Activated CD4-positive, alpha-beta T cell treated with anti-CD3 and anti-CD28 coated beads for 1 hour (primary cell): ENCODE measurements at places on chromosomes 1 and 21.
A peak's percentile ranks its signal among the peaks of the same experiment; 100 is the strongest.

- no peak for DNase-seq
Observed at GRCh38 chr1:9371391-9371935, 78.8 kb downstream of the SPSB1 start.

DNA sequence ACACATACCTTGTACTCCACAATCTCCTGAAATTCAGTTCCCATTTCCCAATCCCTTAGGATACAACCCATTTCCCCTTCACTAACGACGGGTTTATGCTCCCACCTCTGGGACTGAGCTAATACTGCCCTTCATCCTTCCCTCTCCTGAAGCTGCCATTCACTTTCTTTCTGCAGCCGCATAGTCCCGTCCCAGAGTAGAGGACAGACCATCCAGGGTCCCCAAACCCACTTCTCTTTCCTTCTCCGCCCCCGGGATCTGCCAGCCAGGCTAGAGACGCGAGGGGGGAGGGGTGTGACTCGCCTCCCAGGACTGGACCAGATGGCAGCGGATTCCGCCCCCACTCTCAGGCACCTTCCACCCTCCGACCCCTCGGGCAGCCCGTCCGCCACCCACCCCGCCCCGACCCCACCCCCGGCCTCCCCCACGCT is 679 bp downstream of the ABL2 start:
- DNase-seq, result no peak

- DNase-seq, result no peak
Observed at GRCh38 chr21:41726970-41727783, 39.7 kb downstream of the RIPK4 start.

- DNase-seq, result no peak
Observed at GRCh38 chr21:43868461-43868860, 3.4 kb downstream of the AGPAT3 start.

DNA sequence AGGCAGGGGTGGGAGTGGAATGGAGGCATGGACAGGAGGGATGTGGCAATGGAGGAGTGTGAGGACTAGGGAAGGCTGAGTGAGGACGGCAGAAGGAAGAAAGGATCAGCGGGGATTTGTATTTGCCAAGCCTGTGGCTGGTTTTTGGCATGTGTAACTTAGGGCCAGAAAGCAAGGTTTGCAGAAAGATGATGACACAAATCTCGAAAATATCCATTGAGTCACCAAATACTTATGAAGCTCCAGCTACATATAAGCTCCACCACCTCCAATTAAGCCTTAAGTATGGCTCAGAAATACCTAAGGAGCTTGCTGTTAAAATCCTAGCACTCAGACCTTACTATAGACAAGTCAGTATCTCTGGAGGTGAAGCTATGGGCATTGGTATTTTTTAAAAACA is 90.1 kb downstream of the OMA1 start:
- no peak for DNase-seq

GRCh38 chr1:164823486-164824279 is 264.7 kb downstream of the PBX1 start:
- no peak for DNase-seq

DNA sequence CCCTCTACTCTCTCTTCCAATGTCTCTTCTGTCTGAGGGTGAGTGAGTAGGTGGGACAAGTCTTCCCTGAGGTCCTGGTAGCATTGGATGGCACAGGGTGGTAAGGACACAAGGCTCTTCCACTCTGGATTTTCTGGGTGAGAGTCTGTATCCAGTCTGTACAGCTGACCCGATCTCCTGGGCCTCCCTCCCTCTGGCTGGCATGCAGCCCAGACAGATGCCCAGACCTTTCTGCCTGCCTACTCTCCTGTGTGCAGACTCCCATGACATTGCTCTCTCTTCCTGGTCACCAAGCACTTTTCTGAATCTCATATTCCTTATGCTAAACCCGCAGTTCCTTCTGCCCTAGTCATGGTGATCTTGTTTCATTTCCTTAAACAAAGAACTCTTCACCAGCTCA is 100.3 kb downstream of the GRIK3 start:
- no peak for DNase-seq

- no peak for DNase-seq
Observed at GRCh38 chr1:207404849-207405525, 49.1 kb upstream of the CR2 start.

GRCh38 chr1:55052221-55053142 is 13.1 kb downstream of the PCSK9 start:
- no peak for DNase-seq

DNA sequence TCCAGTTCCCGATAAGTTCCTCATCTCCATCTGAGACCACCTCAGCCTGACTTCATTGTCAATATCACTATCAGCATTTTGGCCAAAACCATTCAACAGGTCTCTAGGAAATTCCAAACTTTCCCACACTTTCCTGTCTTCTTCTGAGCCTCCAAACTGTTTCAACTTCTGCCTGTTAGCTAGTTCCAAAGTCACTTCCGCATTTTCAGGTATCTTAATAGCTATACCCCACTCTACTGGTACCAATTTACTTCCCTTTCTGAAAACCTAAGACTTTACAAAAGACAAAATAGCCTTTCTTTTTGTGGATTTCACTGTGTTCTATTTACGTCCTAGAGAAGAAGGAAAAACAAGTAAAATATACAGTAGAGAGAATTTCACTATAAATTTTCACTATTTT is 147.0 kb upstream of the FMN2 start:
- DNase-seq, result no peak

GRCh38 chr1:167728818-167729410 is 7.1 kb downstream of the MPZL1 start:
- DNase-seq, result no peak

GRCh38 chr21:40244981-40245380 is 377.7 kb downstream of the PCP4 start:
- no peak for DNase-seq

- DNase-seq, result no peak
Observed at GRCh38 chr1:208929575-208929974, 653.9 kb upstream of the CAMK1G start.

DNA sequence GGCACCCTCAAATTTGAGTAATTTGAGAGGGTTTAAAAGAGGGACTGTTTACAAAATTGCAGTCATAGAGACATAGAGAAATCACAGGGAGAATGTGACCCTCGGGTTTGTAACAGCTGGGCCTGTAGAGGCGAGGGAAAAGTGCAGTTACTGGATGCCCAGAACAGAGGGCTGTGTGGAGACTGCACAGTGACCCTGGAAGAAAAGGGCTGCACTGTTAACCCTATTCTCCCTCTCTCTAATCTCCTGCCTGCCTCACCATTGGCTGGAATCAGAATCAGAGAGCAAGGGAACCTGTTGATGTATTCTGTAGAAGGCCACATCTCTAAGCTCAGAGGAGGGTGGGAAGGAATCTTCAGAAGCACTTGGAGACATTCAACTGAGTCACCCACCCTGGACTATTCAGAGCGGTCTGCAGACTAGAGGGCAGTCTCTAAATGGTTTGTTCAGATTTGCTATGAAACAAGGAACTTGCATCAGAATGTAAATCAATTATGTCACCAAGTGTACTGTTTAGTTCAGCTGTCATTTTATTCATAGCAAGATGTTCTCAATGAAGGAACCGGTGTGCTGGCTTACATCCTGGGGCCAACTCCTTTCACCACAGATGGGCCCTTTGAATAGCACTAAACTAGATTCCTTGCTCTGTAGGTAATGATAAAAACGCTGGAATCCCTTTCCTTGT is 132.2 kb upstream of the HOOK1 start:
- DNase-seq, result no peak

DNA sequence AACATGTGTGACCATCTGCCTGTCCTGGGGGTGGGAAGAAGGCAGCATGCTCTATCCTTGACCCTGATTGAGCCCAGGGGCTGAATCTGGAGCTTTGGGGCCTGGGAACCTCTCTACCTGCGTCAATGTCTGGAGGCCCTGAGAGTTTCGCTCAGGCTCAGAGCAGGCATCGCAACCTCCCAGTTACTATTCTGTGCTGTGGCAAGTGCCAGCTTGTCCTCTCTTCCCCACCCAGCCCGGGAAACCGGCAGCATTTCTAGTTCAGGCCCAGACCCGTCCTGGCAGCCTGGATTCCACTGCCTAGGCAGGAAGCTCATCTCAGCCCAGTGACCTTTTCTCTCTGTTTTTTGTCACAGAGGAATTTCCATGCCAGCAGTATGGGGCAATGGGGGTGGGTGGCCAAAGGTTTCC is 10.0 kb upstream of the IRF6 start:
- DNase-seq, result no peak

GRCh38 chr1:17516303-17517214 is 22.9 kb upstream of the ARHGEF10L start:
- DNase-seq, result no peak

- DNase-seq, result no peak
Observed at GRCh38 chr1:99643021-99643779, 2.7 kb upstream of the PALMD start.

DNA sequence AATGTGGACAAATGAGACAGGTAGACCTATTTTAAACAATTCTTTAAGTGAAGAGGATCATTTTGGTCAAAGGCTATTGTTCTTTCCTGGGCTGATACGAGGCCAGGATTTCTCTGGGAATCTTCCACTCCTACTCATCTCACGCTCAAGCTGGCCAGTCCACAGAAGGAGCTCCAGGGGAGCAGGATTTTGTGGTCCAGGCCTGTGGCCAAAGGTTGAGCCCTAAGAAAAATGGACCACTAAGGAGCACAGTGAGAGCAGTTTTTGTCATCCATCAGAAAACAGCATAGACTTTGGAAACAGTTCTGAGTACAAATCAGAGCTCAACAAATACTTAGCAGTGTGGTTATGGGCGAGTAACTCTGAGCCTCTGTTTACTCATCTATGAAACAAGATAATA is 260.2 kb upstream of the RUNX1 start:
- no peak for DNase-seq

DNA sequence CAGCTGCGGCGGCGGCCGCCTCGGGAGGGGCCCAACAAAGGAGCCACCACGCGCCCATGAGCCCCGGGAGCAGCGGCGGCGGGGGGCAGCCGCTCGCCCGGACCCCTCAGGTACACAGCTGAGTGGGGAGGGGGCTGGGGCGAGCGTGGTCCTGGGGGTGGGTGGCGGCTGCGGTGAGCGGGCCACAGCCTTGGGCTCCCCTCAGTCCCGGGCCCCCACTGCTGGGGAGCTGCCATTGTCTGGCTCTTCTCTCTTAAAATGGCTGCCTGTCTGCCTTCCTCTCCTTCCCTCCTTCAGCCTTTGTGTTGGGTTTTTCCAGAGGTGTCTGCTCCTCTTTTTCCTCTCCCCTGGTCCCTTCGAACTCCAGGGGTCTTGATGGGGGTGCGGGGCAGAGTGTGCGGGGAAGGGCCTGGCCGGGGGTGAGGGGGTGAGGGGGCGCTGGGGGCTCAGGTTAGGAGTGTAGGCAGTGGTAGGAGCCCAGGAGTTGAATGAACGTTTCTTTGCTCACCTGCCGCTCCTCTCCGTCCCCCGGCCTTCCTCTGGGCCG is 1.7 kb downstream of the ARID1A start:
- DNase-seq, result no peak

GRCh38 chr1:31183126-31183525 is 56.6 kb downstream of the NKAIN1 start:
- DNase-seq, result no peak

- peak; percentile 26 for DNase-seq
Observed at GRCh38 chr1:25795946-25796810, 3.8 kb upstream of the SELENON start.

DNA sequence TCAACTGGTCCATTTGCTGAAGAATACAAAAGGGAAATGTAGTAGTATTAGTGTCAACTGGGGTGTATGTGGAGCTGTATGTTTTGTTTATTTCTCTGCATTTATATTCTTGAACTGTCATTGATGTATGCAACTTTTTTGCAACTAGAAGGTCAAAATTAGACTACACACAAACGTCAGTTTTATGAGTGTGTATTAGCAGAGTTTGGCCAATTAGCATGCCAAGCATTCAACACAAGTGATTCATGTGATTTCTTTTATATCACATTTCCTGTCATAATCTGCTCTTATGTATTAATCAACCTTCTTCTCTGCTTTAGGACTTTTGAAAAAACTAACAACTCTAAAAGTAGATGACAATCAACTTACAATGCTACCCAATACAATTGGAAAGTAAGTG is 211.1 kb downstream of the LRRC40 start:
- no peak for DNase-seq

DNA sequence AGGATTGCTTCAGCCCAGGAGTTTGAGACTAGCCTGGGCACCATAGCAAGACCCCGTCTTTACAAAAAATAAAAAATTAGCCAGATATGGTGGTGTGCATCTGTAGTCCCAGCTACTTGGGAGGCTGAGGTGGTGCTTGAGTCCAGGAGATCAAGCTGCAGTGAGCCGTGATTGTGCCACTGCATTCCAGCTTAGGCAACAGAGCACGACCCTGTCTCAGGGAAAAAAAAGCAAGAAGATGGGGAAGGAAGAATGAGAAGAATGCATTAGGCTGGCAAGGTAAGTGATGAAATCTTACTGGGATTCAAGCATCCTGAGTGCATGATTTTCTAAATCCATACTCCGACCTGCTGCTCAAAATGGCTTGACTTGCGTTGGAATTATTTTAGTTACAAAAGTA is 6.8 kb downstream of the PCP4L1 start:
- no peak for DNase-seq

GRCh38 chr1:181947441-181947840 is 114.1 kb downstream of the ZNF648 start:
- DNase-seq, result no peak

- DNase-seq, result no peak
Observed at GRCh38 chr1:207619871-207620542, 24.9 kb upstream of the CR1L start.

DNA sequence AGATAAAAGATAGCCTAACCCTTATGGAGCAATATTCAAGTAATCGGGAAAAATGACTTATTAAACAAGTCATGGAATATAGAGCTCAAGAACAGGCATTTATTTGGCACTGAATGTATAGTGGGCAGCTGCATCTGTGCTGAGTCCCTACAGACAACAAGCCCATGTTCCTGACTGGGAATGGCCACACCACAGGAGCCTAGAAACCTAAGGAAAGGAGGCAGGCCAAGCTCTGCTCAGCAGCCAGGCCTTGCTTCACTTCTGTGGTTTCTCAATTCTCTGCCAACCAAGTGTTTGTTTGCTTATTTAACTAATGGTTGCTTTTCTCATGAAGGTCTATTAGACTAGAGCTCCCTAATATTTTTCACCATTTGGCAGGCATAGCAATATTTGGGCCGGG is 21.5 kb downstream of the AK2 start:
- no peak for DNase-seq

GRCh38 chr1:245972476-245972875 is 534.6 kb downstream of the SMYD3 start:
- no peak for DNase-seq

DNA sequence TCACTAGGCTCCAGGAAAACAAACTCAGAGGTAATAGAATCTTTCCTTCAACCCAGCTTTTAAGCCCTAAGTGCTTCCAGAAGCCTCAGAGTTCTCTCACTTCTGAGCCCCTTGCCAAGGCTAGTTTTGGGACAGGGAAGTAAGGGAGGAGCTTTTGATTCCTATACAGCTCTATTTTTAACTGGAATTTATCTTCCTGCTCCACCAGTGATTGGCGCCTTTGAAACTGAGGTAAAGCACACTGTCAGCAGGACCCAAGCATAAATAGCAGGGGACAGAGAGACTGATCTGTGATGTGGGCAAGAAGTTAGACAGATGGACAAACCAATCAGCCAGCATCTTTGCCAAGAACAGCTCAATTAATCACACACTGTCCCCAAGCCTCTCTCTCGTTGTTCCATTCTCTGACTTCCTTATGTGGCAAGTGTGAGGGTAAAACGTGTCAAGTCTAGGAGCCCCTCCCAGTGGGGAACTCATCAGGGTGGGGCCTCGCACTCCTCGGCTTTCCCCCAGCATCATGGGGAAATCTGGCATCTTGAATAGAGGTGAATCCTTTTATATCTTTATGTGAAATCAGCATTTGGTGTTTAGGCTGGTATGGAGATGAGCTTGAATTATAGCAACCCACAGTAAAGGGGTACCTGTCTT is 40.2 kb upstream of the MPZL1 start:
- DNase-seq, result no peak
